Iris pigment epithelial cell (primary cell): ENCODE measurements at places on chromosomes 12 and 14.
A peak's percentile ranks its signal among the peaks of the same experiment; 100 is the strongest.

- no peak for DNase-seq
Measured at GRCh38 chr14:100891501-100892445, 11.7 kb downstream of the RTL1 start.

DNA sequence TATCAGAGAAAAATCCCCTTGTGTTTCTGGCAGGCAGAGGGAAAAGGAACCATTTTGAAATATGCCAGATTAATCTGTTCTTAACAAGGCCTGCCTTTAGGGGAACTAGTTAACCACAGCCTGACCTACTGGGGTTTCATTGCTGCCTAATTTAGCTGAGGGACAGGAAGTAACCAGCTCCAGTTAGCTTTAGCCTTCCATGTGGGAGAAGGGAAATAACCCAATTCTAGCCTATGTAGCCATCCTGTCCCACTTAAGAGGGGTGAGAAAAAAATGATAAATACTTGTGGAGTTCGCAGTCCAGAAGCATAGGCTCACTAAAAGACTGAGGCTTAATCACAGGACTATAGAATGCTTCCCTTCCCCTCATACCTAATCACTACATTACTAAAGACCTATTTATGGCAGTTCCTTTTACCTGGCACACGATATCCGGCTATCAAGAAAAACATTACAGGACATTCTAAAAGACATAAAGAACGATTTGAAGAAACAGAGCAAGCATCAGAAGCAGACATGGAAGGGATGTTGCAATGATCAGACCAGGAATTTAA lies 22.8 kb downstream of the COX8C start:
- DNase-seq: no peak

GRCh38 chr14:75069121-75069810 lies at the start of gene ZC2HC1C:
TSS of gene ZC2HC1C (plus strand) at chr14:75069641. CDS start at chr14:75070574, 933 bp downstream.
- peak; percentile 83 for DNase-seq

DNA sequence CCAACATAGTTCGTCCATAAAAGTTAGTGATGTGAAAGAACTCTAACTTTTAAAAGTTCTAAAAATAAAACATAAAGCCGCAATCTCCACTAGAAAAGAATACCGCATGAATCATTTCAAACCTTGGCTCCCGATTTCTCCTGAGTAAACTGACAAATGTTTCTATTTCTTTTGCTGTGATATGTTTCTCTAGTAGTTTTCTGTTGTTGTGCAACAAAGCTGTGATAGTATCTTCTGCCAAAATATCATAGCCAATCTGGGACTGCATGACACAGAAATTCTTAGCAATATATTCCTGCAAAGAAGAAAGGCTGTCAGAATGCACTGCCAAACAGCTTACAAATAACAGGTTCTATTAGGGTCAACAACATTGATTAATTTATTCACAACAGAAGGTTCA lies 174.0 kb downstream of the ITPR2 start:
- DNase-seq: peak; percentile 84

- DNase-seq: no peak
Measured at GRCh38 chr14:77063571-77064171, 34.4 kb upstream of the CIPC start.

DNA sequence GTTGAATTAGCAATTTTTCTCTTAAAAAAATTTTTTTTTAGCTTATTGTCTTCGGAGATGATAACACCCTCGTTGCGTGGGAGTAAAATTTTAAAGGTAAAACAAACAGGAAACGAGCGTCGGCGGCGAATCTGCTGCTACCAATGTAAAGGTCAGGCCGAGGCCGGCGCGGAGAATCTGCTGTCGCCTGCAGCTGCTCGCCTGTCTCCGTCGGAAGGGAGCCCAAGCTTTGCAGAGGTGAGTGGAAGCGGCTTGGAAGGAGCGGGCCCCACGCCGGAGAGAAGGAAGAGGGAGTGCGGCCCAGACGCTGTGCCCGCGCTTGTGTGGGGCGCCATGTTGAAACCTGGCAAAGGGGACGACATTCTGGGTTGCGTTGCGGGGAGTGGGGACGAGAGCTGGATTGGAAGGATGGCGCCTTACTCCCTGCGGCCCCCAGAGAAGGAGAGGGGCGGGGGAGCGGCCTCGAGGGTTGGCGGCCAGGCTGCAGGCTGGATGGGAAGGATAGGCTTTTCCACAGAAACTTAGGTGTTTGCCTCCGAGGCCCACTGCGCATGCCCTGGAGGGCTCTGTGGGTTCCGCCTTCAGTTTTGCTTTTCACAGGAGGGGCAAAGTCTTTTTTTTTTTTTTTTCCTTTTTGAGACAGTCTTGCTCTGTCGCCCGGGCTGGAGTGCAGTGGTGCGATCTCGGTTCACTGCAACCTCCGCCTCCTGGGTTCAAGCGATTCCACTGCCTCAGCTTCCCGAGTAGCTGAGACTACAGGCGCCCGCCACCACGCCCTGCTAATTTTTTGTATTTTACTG lies at the start of gene SNRNP35:
Gene SNRNP35, plus strand, starts transcription at position 160 of the 800 bp plus-strand sequence. CDS start 7,402 bp downstream, outside the sequence.
- DNase-seq: peak; percentile 78

- DNase-seq: no peak
Measured at GRCh38 chr14:58665773-58666500, 28.2 kb downstream of the DACT1 start.

DNA sequence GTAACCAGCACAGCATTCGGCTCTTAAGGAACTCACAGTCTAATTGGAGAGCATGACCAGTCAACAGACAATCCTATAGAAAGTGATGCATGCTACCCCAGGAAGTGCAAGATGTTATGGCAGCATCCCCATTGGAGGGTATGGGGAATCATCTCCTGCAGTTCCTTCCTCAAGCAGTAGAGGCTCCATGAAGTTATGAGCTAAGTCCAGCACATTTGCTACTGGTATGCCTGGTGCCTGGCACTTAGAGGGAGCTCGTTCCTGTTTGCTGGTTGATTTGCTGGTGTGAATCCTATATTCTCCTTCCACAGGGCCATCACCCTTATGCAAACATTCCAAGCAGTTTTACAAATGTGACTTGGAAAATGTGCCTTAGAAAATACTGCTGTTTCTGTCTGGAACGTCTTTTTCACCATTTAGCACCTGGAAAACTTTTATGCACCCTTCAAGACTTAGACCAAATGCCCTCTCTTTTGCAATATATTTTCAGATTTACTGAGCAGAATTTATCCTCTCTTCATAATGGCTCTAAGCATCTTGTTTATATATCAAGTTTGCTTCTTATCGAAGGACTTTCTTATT lies 136.1 kb upstream of the WSCD2 start:
- peak; percentile 53 for DNase-seq

- no peak for DNase-seq
Measured at GRCh38 chr12:52200086-52200780, 8.4 kb upstream of the KRT80 start.

GRCh38 chr12:47767216-47767724 lies 5.8 kb upstream of the SLC48A1 start:
- no peak for DNase-seq

- peak; percentile 99 for DNase-seq
Measured at GRCh38 chr12:75635606-75636444, 124.4 kb upstream of the KRR1 start.

GRCh38 chr14:90140956-90141316 lies 79.1 kb downstream of the KCNK13 start:
- DNase-seq: peak; percentile 71

DNA sequence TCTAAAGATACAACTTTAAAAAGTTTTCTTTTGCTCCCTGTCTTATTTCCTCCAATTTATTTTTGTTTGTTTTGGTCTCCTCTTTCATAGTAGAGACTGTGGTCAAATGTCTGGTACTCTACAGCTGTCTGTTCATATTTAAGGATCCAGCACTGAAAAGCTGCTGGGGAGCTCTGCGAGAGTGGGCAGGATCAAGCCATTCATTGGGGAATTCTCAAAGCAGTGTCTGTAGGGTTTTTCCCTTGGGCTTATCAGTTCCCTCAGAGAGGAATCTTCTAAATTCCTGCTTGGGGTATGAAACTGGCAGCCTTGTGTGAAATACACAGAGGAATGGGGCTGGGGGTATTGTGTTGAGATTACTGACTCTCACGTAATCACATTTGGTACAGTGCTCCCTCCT lies 52.3 kb downstream of the FNTB start:
- DNase-seq: no peak

DNA sequence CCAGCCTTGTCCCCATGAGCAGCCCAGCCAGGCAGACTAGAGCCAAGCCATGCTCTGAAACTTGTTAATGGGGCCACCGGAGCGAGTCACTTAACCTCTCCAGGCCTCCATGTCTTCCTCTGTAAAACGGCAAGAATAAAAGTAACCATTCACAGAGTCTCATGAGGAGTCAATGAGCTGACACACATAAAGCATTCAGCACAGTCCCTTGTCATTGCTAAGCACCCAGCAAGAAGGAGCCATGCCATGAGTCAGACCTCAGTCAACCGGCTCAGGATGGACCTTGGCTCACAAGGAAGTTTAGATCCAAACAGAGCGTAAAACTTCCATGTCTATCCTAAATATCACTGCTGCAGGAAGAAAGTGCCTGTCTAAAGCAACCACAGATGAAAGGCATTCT lies 10.6 kb downstream of the FICD start:
- DNase-seq: peak; percentile 41

- peak; percentile 12 for DNase-seq
Measured at GRCh38 chr12:2796187-2796666, 1.5 kb downstream of the FKBP4 start.

DNA sequence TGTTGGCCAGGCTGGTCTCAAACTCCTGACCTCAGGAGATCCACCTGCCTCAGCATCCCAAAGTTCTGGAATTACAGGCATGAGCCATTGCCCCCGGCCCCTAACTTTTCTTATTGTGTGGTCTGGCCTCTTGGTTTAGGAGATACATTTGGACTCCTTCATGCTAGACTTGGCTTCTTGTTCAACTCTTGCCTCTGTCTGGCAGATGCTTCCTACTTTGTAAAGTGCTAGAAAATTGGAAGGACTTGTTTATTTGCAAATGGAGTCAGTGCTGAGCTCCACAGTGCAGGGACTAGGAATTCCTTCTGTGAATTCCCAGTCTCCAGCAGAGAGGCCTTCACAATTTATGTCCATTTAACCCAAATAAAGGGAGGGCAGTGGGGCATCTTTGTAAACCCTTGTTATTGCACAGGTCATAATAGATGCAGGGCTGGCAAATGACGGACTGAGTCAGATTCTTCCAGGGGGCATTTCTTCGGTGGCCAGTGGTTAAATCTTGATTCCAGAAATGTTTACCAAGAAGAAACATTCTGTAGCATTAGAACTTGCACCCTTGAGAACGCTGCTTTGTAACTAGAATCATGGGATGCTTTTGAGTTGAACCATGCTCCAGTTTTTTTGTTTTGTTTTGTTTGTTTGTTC lies 73.8 kb upstream of the TBX3 start:
- DNase-seq: no peak

- DNase-seq: no peak
Measured at GRCh38 chr14:51825926-51826325, 34.5 kb upstream of the GNG2 start.

DNA sequence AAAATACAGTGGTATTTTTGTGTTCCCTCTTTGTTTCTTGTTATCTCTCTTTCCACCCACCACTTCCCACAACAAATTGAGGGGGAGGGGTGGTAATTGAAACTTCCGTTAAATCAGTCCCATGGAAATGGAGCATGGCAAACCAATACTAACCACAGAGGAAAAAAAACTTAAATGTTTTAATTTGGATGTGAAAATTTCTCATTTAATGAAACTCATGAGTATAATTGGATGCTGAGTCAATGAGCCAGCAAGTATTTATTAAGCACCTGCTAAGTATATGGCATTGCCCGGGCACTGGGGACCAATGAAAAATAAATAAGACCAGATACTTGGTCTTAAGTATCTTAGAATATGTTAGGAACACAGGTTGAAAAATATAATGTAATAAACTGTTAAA lies 147.5 kb downstream of the KCNH5 start:
- no peak for DNase-seq

DNA sequence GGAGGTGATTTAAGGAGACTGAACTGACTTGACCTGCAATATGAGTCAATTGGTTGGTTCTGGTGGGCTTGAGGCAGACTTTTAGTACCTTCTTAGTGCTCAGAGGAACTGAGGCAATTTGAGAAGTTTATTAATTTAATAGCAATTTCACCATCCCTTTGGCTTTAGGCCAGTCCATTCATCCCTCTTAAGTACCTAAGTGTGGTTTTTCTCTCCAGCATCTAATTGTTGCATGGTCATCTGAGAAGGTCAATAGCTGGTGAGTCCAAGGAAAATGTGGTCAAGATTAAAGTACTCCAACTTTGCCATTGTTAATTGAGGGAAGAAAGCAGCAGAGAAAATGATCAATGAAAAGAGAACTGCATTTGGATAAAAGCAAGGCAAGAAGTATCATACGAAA lies 115.4 kb upstream of the DYRK2 start:
- no peak for DNase-seq

DNA sequence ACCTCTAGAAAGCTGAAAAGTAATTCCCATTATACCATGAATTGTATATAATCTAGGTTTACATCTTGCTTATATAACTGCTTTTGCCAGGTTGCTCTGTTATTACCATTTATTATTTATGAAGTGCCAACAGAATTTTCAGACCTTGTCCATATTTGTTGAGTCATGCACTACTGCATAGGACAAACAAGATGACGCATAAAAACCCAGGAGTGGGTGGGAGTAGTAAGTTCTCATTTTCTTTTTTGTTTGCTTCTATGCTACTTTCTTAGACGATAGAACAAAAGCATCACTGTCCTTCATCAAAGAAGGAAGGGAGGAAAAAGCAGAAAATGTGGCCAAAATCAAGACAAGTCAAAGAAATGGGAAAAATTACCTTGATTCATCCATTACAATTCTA lies 119.0 kb upstream of the RASSF8 start:
- peak; percentile 85 for DNase-seq

GRCh38 chr12:27478949-27479348 lies 32.4 kb downstream of the SMCO2 start:
- DNase-seq: no peak

- no peak for DNase-seq
Measured at GRCh38 chr14:99394602-99395156, 86.0 kb downstream of the SETD3 start.

GRCh38 chr12:114506651-114507050 lies 100.7 kb upstream of the TBX5 start:
- no peak for DNase-seq

GRCh38 chr12:91379051-91379775 lies 196.6 kb upstream of the DCN start:
- no peak for DNase-seq

- no peak for DNase-seq
Measured at GRCh38 chr12:95674163-95674562, 116.4 kb downstream of the NTN4 start.

DNA sequence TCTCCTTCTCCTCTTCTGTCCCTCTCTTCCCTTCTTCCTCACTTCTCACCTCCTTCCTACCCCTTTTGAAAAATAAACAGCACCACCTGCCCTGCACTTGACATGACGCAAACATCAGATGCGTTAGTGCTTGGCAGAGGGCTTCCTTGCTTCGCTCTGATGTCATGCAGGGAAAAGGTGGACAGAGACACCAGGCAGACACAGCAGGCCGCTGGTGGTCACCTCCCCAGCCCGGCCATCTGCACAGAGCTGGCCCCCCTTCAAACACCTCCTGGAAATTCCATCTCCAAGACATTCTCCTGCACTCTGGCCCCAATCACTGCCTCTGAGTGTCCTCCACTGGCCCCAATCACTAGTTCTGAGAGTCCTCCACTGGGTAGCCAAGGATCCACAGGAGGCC lies 353.6 kb downstream of the MED13L start:
- DNase-seq: no peak

GRCh38 chr12:116709768-116710167 lies 28.1 kb downstream of the SPRING1 start:
- DNase-seq: no peak

- no peak for DNase-seq
Measured at GRCh38 chr14:99545586-99545985, 58.4 kb downstream of the CCDC85C start.

- DNase-seq: peak; percentile 78
Measured at GRCh38 chr14:71206766-71207371, 299.6 kb downstream of the PCNX1 start.
